ENCODE measurements at places on chromosomes 4 and X.

GRCh38 chrX:125492439-125492838, 172.8 kb downstream of the TEX13C start:
- no peak for DNase-seq

DNA sequence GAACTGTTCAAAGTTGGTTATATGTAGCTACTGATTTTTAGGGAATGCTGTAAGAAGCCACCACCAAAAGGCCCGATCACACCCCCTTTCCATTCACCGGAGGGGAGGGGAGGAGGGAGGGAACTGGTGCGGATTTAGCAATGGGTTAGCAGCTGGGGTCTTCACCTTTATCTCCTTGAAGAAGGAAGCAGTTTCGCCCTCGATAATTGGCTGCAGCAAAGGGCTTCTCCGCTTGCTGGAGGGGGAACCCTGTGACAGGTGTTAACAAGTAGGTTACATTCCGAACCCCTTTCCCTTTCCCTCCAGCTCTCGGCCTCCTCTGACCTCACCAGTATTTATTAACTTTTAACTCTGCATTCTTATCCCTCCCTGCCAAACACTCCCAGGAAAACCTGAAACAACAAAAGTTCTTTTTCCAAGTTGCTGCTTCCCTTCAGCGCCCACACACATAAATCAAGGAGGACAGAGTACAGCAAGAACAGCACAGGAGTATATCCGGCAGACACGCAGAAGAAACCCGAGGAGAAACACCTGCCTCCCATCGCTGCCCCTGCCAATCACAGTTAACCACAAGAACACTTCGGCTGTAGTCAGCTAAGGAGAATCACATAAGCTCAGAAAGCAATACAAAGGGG, 39.8 kb upstream of the NAP1L5 start:
- no peak for DNase-seq

- DNase-seq: no peak
Observed at GRCh38 chr4:13547485-13548041, 3.3 kb upstream of the NKX3-2 start.

DNA sequence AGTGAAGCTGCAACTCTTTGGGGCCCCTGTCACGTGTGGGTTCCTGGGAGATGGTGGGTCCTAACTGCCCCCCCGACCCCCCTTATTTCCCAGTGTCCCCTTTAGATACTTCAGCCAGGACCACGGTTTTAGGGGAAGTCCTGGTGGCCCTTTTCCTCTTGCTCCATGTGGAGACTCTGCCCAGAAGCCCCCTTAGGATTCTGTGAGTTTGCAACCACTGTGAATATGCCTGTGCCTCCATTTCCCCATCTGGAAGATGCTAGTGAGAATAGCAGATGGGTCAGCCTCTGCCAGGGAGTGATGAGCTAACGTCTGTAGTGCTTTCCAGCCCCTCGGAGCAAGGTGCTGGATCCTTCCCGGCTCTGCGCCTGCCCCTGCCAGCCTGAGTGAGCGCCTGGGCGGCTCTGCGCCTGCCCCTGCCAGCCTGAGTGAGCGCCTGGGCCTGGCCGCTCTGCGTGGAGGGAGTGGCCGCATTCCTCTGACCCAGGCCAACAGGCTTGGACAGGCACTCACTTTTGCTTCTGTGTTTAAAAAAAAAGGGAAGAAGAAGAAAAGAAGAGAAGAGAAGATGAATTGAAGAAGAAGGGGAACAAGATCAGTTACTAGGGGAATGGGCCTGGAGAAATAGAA, 6.7 kb upstream of the CITED1 start:
- DNase-seq: no peak

DNA sequence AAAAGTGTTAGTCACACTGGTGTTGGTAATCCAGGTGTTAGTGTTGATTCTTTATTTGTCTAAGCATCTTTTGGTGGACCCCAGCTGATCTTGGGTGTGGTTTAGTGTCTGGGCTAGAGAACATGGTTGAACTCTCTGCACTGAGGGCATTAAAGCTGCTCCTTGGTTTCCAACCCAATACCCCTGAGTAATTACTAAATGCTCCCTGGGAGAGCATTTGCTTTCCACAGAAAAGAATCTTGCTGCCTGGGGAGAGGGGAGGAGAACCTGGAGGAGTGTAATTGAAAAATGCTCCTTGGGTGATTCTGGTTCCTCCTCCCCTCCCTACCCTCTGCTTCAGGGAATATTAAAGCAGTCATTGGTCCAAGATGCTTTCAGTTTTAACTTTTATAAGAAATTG, 3.1 kb downstream of the GUCY1B1 start:
- DNase-seq: no peak

GRCh38 chrX:132333351-132333750, 114.1 kb upstream of the RAP2C start:
- no peak for DNase-seq

GRCh38 chrX:103376118-103376978, at the start of gene BEX3:
BEX3 (plus strand) TSS chrX:103376538; CDS start chrX:103377522, 984 bp downstream.
- peak; percentile 6 for DNase-seq

DNA sequence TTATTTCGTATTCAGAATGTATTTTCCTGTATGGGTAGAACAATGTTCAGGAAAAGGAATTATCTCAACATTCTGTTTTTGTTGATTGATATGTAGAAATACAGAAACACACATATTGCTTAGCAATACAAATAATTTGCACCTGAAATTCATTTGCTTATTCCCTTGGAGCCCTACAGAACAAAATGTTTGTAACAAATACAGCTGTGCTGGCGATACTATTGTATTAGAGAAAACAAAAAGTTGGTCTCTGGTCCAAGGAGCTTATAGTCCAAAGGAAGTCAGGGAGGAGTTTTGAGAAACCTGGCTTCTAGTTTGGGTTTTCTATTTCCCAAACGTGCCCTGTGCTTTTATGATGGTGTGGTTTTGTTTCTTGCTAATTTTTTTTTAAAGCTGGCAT, 37.8 kb upstream of the CAPN6 start:
- no peak for DNase-seq

GRCh38 chrX:29531336-29531735, 684.0 kb upstream of the MAGEB2 start:
- DNase-seq: no peak

DNA sequence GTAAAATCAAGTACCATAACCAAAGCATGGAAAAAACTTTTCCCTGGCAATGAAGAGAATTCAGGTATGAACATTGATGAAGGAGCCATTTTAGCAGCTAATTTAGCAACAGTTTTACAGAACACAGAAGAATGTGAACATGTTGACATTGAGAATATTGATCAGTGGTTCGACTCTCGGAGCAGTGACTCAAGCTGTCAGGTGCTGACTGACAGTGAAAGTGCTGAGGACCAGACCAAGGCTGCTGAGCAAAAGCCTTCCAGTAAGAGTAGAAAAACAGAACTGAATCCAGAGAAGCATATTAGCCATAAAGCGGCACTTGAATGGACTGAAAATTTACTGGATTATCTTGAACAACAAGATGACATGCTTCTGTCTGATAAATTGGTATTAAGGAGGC, 2.8 kb downstream of the TIGD2 start:
- no peak for DNase-seq

DNA sequence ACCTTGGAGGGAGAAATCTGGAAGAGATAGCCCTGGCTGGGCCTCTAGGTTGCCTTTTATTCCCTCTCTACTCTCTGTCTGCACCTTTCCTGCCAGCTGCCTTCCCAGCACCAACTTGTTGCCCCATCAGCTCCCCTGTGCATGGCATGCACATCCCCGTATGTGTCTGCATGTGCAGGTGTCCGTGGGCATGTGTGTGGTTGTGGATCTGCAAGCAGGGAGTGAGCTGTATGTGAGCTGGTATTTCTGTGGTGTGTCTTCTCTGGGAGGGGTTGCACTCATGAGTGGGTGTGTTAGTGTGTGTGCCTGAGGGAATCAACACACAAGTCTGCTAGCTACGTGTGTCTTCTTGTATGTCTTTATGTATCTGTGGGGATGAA, 9.9 kb downstream of the L1CAM start:
- no peak for DNase-seq

- DNase-seq: no peak
Observed at GRCh38 chr4:47471064-47471463, 7.6 kb upstream of the COMMD8 start.
